Heart left ventricle (tissue), 16 donors: ENCODE measurements at places on chromosomes 3 and 15.

DNA sequence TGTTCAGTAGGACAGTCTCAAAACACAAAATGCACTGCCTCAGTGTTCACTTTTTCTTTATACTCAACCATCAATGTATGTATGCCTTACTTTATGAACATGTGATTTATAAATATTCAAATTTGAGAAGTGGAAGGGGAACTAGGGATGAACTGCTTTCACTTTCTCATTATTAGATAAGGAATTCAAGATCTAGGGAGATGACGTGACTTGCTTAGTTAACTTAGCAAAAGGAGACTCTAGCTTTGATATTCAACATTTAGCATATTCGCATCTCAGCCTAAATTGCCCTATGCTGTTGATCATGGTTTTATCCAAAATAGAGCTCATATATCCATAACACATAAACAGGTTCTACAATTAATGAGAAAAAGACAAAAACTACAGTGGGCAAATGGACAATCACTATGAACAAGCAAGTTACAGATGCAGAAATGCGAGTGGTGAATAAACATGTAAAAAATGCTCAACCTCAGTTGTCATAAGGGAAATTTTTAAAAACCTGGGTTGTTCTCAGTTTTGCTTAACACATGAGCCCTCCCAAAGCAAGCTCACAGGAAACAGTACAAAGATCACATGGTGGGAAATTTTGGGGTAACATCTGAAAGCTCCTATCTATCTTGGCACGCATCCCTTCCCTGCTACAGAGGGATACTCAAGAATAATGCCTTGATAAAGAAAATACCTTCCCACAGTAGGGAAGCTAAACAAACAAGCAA is 269.8 kb downstream of the THRB start:
- DNase-seq = no peak

GRCh38 chr3:88632226-88632625 is 475.2 kb upstream of the EPHA3 start:
- DNase-seq = no peak

GRCh38 chr3:23442598-23443383 is 239.7 kb downstream of the UBE2E2 start:
- DNase-seq = no peak

DNA sequence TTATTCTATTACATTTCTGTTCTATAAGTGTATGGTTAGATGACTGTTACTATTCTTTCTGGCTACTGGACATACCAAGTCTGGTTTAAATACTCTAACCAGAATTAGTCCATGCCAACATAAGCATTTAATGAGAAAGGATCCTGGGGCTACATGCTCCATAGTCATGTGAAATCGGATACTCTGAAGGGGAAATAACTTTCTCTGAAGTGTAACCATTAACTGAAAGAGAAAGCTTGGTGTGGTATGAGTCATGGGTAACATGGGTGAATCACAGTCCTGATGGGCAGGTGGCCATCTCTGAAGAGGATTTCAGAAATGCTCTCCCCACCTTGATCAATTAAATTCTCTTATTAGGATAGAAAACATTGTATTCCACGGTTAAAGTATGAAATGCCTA is 69.4 kb downstream of the FHIT start:
- no peak for DNase-seq
